ENCODE measurements at places on chromosomes 3 and 15.

DNA sequence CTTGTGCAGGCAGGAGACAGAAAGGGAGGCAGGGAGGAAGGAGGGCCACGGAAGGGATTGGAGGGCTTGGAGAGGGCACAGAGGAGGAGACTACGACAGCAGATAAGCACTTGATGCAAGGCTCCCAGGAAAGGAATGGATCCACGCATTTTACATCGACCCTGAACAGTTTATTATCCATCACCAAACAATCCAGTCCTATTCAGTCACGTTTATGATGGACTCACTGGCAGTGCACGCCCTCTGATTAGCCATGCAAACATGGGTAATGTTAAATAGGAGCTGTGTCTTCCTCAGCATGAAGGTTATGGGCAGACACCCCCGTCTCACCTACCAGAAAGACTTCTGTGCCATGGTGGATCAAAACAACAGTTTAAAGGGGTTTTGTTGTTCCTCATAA is 80.2 kb upstream of the SNRK start:
- DNase-seq, result no peak

- no peak for DNase-seq
Measured at GRCh38 chr3:20125897-20126296, 60.1 kb downstream of the SGO1 start.

DNA sequence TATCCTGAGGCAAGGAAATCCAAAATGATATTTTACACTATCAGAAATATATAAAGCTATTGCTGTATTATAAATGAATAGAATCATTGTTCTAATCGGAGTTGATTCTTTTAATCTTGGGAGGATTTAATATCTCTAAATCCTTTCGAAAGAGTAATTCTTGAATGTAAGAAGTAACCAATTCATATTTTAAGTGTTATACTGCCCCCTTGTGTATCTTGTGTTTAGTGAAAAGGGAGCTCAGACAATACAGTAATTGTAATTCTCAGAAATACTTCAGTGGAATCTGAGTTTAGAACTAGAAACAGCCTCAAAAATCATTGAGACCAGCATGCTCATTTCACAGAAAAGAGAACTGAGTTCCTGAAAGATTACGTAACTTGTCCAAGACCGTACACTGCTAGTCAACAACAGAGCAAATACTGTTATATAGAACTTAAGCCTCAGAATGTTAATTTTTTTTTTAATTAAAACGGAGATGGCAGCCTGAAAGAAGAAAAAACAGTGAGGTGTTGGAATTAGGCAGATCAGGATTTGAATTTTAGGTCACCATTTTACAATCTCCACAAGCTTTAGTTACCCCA is 42.9 kb downstream of the PLCH1 start:
- no peak for DNase-seq

DNA sequence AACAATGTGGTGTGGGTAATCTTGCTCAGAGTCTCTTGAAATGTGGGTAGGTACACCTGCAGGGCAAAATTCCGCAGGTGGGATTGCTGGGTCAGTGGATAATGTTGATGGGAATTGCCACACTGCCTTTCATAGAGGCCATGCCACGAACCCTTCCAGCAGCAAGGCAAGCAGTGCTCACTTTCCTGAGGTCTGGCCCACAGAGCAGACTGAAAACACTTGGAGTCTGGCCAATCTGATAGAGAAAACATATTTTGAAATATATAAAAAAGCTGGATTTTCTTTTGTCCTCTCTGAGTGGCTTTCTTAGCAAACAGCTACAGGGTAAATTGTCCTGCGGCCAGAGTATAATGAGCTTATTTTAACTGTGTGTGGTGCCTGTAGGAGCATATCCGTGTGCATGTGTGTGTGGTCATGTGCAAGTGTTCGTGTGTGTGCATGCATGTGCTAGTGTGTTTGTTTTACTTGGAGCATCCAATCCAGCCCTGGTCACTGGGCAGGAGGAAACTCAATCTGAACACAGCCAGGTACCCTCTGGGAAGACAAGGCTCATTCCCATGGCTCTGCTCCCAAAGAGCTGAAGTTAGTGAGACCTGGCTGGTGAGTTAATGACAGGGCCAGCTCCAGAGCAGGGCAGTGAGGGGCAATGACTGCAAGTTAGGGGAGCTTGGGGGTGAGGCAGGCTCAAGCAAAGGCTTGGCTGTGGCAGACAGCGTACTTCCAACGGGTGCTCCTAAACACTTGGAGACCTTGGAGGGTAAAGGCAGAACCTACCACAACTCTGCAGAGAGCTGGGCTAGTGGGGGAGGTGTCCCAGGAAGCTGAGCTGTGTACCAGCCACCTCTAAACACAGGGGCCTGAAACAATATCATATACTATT is 91.3 kb downstream of the PLXNA1 start:
- DNase-seq, result no peak
